ENCODE measurements at places on chromosomes 12 and 14.

DNA sequence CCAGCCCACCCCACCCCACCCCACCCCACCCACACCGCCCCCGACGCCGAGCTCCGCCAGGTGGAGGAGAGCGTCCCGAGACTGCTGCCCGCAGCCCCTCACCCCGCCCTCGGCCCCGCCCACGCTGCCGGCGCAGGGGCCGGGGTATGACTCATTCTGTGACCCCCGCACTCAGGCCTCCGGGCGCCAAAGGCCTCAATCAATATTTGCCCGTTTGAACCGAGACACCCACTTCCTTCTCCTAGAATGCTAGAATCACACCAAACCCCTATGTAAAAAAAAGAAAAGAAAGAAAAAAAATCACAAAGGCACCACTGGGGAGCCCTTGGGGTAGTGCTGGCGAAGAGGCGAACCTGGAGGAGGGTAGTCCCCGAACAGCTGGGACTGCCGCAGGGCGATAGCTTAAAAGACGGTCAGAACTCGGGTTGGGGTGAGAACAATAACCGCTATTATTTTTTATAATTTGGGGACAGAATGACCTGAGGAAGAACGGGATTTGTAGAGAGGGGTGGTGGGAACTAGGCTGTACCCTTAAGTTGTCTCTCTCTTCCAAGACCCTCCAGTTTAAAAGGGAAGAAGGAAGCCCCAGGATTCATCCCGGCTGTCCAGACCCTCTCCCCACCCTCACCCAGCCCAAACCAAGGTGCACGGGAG lies 894 bp downstream of the KRT8 start:
- no peak for DNase-seq

DNA sequence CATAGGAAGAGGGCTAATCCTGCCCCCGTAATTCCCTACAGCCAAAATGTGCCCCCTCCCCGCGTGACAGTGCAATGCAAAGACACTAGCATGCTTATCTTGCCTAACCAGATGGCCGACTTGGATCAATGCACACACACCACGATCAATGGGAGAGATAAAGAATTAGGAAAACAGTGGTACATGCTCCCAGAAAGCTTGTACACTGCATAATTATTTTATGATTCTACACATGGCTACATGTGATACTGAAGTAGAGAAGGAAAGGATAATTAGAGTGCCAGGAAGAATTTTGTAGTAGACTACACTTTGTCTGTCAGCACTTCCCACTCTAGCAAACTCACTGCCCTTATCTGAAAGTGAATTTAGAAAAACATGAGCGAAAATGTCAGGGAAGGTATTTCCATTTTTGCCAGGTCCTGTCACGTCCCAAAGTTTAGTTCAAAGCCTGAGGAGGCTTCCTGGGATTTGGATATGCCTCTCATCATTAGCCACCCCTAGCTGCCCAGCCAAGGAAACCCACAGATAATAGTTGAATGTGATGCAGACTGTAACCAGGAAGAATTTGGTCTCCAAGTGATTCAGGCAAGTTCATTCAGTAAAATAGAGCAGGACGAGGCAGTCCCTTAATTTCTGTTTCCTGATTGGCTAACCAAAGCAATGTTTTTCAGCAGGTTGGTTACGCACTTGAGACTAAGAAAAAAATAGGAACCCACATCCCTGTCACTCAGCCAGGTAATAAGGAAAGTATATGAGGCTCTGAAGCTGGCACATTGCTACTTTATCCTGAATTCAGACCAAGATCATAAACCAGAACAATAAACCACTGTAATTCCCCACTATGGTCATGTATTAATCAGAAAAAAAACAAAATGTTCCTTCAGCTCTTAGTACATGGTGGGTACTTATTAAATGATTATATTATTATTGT lies 199.6 kb upstream of the OTX2 start:
- DNase-seq: no peak

- DNase-seq: no peak
Measured at GRCh38 chr12:123474485-123475245, 16.7 kb downstream of the SNRNP35 start.

DNA sequence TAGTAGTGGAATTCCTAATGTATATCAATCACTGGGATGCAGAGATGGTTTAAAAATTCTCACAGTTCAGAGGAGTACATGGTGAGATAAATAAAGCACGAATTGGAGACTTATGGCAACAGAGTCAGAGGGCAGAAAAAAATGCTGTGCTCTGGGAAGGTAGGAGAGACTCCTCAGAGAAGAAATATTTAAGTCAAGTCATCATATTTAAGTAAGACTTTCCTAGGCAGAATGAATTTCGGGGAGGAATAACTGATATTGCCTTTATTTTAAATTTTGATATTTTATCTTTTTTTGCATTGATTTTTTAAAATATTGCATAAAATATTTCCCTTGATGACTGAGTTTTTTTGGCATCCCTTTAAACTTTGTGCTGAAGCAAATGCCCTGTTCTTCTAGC lies 67.4 kb downstream of the OTOGL start:
- DNase-seq: no peak

GRCh38 chr12:87363497-87364084 lies 665.6 kb downstream of the C12orf50 start:
- no peak for DNase-seq

- no peak for DNase-seq
Measured at GRCh38 chr12:92466391-92467305, 236.1 kb upstream of the PLEKHG7 start.

- DNase-seq: no peak
Measured at GRCh38 chr14:100407376-100408102, 84.4 kb downstream of the SLC25A47 start.

- no peak for DNase-seq
Measured at GRCh38 chr12:120121766-120122293, 5.3 kb upstream of the RAB35 start.

GRCh38 chr12:122121745-122122144 lies 43.2 kb downstream of the MLXIP start:
- no peak for DNase-seq

DNA sequence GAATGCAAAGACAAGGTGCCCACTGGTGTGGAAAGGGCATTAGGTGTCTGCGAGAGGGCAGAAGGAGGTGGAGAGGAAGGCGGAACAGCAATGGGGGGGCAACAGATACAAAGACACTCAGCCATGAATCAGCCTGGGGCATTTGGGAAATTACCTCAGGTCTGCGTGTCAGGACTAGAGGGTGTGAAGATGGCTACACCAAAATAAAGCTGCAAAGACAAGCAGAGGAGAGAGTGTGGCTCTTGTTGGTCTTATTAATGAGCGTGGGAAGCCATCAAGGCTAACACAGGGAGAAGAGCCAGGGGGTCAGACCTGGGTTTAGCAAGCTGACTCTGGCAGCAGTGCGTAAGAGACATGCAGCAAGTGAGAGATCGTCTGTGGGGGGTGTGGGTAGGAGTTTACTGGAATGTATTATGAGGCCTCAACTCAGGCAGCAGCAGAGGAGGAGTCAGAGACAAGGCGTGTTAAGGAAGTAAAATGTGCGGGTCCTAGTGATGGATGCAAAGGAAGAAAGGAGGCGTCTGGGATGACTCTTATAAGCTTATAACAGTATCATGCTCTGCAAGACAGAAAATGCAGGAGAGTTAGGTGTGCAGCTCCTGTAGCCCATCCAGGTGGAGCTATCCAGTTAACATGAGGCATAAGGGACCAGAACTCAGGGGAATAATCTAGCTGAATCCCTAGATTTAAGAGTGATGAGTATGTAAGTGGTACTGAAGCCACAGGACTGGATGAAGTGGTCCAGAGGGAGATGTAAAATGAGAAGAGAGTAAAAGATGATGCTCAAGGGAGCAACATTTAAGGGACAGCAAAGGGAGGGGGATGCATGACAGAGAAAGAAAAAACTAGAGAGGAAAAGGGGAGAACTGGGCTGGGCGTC lies 50.4 kb downstream of the KCNK10 start:
- no peak for DNase-seq

GRCh38 chr12:31370531-31371255 lies 44.7 kb upstream of the SINHCAF start:
- no peak for DNase-seq

- DNase-seq: no peak
Measured at GRCh38 chr14:23605931-23606585, 27.5 kb upstream of the JPH4 start.

DNA sequence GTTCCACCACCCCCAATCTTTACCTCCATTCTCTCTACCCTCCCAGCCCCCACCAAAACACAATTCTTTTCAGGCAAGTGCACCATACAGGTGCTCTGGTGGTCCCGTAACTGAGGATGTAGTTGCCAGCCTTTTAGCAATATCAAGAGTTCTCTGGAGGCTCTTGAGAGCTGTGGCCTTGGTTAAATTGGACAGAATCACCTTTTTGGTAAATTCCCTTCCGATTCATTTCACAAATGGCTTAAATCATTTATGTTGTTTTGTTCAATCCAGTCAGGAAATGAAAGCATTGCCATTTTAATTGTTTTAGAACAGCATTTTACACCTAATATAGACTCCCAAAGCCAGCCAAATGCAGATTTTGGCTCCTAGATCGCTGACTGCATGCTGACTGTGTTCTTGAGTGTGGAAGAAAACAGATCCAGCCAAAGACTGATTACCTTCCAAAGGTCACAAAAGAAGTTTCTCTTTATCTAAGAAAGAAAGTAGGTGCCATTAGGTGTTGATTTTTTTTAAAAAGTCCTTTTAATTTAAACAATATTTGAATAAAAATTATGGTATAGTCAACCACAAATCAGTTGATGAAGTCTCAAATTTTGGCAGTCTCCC lies 25.6 kb downstream of the CRADD start:
- no peak for DNase-seq

- no peak for DNase-seq
Measured at GRCh38 chr12:111448846-111449790, 43.4 kb downstream of the SH2B3 start.

DNA sequence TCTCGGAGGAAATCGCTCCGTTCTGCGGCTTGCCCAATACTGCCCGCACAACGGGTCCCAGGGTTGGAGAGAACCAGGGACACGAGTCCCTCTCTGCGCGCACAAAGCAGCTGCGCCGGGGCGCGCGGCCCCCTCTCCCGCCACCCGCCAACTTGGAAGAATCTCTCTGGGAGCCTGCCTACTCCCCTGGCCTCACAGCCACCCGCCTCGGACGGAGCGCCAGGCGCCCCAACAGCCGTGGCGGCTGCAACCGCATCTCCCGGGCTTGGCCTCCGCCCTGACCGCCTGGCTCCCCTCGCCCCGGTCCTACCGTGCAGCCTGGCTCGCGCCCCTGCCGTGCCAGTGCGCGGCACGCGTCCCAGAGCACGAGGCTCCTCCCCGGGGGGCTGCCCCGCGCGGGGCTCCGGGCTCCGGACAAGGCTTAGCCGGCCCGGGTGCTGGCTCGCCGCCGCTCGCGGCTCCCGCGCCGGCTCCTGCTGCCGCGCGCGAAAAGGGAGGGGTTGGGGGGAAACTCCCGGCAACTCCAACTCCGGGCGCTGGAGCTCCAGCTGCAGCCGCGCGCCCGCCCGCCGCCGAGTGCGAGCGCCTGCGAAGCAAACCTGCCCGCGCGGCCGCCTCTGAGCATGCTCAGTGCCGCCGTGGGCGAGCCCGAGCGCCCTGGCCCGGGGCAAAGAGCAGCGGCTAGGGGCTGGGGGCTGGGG lies at the start of gene STXBP6:
STXBP6 (minus strand) TSS at position 580 of the 701 bp plus-strand sequence. CDS start 75,329 bp downstream, outside the sequence.
- DNase-seq: no peak

DNA sequence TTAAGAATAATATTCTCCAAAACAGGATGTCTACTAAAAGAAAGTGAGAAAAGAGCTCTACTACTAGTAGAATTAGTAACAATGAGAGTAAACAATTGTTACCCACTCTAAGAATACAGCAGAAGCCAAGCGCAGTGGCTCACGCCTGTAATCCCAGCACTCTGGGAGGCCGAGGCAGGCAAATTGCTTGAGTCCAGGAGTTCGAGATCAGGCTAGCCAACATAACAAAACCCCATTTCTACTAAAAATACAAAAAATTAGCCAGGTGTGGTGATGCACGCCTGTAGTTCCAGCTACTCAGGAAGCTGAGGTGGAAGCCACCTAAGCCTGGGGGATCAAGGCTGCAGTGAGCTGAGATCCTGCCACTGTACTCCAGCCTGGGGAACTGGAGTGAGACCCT lies 4.7 kb downstream of the DNAJC14 start:
- no peak for DNase-seq

DNA sequence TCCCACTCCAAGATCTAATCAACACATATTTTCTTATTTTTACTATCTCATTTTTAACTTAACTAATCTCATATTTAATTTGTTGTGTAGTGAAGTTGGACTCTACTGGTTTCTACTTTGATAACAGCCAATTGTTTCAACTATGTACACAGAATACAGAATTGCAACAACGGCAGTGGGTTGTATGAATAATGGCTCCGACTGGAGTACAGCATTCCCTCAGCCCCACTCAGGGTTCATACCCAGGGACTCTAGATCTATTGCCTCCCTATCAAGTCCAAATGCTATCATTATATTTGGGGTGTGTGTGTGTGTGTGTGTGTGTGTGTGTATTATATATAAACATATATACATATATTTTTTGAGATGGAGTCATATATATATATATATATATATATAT lies 52.3 kb downstream of the PAWR start:
- DNase-seq: no peak

DNA sequence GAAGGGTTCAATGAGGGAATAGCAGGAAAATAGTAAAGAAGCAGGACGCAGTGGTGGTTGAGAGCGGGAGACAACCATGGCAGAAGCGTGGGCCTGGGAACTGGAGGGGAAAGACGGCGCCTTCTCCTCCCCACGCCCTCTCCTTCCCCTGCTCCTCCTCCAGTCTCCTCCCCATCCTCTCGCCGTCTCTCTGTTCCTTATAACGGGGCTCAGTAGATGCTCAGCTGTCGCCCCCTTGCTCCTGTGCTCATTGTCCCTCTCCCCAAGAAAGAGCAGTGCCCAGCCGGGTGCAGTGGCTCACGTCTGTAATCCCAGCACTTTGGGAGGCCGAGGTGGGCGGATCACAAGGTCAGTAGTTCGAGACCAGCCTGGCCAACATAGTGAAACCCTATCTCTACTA lies 142.0 kb downstream of the BCL11B start:
- no peak for DNase-seq

- DNase-seq: no peak
Measured at GRCh38 chr14:88188745-88189416, 134.2 kb downstream of the KCNK10 start.

GRCh38 chr12:66944365-66944764 lies 265.5 kb upstream of the GRIP1 start:
- no peak for DNase-seq

DNA sequence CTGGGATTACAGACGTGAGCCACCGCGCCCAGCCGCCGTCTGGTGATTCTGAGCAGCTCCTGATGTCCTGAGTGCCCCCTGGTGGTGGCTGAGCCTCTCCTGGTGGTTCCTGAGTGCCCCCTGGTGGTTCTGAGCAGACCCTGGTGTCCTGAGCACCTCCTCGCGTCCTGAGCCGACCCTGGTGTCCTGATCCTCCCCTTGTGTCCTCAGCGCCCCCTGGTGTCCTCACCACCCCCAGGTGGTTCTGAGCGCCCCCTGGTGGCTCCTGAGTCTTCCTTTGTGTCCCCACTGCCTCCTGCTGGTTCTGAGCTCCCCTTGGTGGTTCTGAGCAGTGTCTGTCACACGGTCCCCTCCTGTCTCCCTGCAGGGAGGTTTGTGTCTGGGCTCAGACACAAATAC lies 1304.9 kb downstream of the TMEM121 start:
- DNase-seq: no peak

- no peak for DNase-seq
Measured at GRCh38 chr12:128586451-128587029, 237.2 kb downstream of the SLC15A4 start.

- DNase-seq: no peak
Measured at GRCh38 chr12:76787689-76788088, 23.8 kb downstream of the ZDHHC17 start.

GRCh38 chr12:100375038-100375735 lies 18.3 kb downstream of the SLC17A8 start:
- no peak for DNase-seq

GRCh38 chr14:63854330-63854729 lies 1.5 kb downstream of the SYNE2 start:
- no peak for DNase-seq

- no peak for DNase-seq
Measured at GRCh38 chr14:35576260-35576659, 42.3 kb downstream of the INSM2 start.

All from HCT116 (cell line).